NK-92 treated with Interleukin-12 subunit alpha and Interleukin-12 subunit beta, amount 100 ng/mL, for 24 hours (cell line): ENCODE measurements at places on chromosomes 3 and 15.

- DNase-seq = no peak
Observed at GRCh38 chr15:52217186-52217585, 26.0 kb upstream of the GNB5 start.

- DNase-seq = no peak
Observed at GRCh38 chr3:184679056-184679816, 32.6 kb downstream of the MAGEF1 start.

GRCh38 chr3:45597171-45597570, 2.6 kb downstream of the LIMD1 start:
- DNase-seq = no peak

DNA sequence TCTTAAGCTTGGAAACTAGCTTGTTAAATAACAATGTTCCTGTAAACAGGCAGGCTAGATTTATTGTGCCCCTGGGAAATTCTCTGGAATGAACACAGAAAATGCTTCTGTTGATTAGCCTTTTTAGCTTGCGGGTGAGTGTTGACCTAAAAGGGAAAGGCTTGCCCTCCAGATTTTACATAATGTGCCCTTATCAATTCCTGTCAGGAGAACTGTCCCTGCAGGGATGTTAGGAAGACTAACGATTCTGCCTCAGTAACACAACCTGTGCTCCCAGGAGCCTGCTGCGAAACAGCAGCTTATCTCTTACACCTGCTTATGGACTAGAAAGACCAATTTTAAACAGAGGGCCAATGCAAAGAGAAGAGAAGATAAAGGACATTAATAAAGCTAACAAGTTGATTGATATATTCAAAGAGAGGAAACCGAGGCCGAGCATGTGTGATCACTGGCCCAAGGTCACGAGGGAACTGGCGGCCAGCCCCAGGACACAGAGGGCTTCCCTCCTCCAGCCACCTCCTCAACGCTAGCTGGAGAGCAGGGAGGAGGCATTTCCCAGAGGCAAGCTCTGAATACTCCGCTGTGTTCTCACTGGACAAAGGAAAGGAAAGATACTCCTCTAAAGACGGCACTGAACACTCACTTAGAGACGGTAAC, 48.4 kb upstream of the TJP1 start:
- DNase-seq = no peak
